ENCODE measurements at places on chromosomes 5 and 9.
A peak's percentile ranks its signal among the peaks of the same experiment; 100 is the strongest.

DNA sequence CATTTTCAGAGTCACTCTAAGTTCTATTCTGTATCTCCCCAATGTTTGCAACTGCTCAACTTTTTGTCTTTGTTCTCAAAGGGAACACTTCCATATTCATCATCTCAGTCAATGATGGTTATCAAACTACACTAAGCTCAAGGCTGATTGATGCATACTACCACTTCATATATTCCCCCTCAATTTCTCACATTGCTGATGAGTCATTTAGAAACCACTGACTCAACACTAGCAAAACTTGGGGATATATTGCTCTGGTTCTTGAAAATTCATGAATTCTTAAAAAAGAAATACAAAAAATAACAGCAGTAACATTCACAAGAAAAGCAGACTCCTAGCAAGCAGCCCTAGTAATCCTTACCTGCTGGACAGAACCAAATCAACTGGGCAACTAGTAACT is 52.2 kb downstream of the ABHD17B start:
- DNase-seq = no peak

DNA sequence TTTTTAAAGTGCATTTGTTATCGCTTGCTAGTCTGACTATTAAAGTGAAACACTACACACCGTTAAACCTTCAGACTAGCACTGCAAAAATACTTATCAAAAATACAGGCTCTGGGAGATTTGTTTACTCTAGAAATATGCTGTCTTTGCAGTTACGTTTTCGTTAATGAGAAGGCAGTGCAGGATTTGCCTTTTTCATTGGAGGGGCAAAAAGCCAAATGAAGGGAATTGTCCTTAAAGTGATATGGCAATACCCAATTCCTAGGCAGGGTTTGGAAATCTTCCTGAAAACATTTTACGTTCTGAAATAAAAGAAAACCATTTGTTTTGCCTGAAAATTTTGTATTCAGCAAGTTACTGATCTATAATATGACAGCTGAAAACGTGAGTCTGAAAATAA is 1800.2 kb downstream of the MAT2B start:
- no peak for DNase-seq

GRCh38 chr9:106859957-106860720 is 2.8 kb upstream of the ZNF462 start:
- no peak for DNase-seq

- no peak for DNase-seq
These were observed 6.6 kb upstream of the NFIB start for GRCh38 chr9:14320271-14321181.

GRCh38 chr5:68475476-68475983 is 260.0 kb downstream of the PIK3R1 start:
- no peak for DNase-seq

DNA sequence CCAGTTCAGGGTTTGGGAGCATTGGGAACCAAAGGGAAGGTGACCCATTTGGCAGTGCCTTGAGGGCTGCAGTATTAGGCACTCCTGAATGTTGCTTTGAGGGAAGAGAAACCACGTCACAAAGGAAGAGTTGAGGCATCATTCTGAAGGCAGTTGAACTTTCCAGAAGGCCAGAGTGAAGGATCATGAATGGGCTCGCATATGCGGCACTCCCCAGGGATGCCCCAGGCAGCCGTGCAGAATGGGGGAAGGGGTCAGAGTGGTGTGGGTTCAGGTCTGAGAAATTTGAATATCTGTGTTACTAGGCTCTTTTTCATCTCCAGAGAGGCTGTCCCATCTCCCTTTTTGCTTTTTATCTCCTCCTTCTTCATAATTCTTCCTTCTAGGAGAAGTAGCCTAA is 60.6 kb upstream of the HMHB1 start:
- no peak for DNase-seq

- no peak for DNase-seq
These were observed 608.7 kb downstream of the ISL1 start for GRCh38 chr5:51991940-51992339.

- DNase-seq = no peak
These were observed 77.4 kb upstream of the MAST4 start for GRCh38 chr5:66518753-66519152.

DNA sequence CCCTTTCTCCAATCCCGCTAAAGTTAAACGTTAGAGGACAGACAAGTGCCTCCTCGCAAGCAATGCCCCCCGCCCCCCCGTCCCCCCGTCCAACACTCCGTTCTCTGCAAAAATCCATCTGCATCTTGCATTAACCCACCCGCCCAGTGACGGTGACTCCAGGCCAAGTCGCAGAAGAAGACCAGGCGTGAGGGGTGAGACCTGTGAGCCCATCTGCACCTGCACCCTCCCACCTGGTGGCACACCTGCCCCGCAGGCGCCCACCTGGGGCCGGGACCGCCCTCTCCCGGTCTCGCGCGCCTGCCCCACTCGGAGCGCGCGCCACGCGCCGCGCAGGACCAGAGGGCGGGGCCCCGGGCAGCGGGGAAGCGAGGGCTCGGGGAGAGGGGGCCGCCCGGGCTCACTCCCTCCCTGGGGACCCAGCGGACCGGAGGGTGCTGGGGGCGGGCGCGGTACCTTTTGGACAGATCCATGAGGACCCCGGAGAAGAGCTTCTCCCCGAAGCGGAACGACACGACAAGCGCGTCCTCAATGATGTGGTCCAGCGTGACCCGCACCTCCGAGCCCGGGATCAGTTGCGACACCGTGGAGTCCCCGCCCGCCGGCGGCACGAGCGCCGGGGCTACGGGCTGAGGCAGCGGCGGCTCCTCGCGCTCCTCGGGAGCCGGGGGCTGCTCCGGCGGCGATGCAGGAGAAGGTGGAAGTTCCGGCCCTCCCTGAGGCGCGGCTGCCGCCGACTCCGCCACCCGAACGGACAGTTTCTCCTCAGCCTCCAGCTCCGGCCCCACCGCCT is 705 bp downstream of the PWWP2A start:
- peak; percentile 45 for DNase-seq

DNA sequence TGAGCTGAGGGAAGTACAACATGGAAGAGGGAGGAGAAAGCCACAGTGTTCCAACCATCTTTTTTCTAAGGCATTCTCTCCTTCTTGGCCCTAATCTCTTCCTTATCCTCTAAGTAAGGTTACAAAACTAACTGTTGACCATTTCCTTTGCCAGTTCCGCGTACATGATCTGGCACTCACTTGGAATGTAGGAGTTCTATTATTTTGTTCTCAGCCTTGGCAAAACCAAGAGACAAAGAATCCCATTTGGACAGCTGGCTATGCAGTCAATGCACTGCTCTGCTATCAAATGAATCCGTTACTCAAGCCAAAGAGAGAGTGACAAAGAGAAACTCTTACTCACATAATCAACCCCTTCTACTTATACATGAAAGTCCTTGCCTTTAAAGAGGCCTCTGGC is 410.3 kb downstream of the DTWD2 start:
- DNase-seq = no peak

- DNase-seq = no peak
These were observed 168.0 kb downstream of the CCDC171 start for GRCh38 chr9:15720861-15721260.

DNA sequence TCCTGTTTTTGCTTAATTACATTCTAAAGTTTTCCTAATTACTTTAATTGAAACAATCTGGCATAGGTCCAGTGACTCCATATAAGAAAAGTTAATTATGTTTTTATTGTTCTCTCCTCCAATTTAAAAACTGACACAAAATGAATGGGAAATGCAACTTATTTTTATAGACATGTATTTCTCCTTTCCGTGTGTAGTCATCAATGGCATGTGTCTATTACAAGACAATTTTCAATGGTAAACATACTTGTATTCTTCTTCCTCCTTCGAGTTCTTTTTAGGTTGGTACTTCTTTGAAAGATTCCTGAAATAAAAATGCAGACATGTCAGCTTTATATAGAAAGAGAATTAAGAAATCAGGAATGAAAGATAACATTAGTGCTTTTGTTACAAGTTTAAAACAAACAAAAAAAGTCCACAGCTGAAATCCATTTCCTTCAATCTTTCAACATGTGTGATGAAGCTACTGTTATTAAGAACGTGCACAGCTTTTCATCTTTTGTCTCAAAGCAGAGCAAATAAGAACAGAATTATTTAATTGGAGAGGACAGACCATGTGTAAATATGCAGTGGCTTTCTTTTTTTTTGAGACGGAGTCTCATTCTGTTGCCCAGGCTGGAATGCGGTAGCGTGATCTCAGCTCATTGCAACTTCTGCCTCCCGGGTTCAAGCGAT is 63.8 kb downstream of the FNBP1 start:
- DNase-seq = no peak

GRCh38 chr9:2486988-2487387 is 134.6 kb upstream of the VLDLR start:
- DNase-seq = no peak

- no peak for DNase-seq
These were observed 13.7 kb upstream of the FBP2 start for GRCh38 chr9:94607423-94607691.

- no peak for DNase-seq
These were observed 46.1 kb downstream of the MVB12B start for GRCh38 chr9:126372716-126373115.

DNA sequence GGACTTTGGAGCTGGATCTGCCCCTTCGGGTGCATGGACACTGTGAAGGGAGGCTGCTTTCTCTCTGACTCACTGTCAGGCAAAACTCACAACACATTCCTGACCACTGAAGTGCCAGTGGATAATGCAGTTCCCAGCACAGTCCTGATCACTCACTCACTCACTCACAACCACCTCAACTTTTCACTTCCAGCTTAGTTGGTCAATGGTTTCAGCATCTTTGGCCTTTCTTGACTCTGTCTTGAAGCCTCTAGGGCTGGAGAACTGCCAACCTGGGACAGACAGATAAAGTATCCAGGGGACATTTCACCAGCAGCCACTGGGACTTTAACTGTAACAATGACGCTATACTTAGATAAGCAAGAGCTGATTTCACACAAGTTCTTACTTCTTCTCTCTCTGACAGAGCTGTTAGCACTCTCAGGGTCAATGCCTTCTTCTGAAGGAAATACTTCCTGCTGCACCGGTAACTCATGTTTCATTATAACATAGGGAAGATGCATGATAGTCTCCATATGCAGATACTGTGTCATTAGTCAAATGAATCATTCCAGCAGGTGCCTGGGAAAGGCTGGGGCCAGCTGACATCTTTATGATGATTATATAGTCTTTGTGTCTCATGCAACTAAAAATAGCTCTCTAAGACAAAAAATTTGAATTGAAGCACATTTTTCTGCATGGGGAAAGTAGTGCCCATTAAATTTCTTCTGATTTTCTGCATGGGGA is 499.0 kb downstream of the SEMA5A start:
- DNase-seq = no peak

DNA sequence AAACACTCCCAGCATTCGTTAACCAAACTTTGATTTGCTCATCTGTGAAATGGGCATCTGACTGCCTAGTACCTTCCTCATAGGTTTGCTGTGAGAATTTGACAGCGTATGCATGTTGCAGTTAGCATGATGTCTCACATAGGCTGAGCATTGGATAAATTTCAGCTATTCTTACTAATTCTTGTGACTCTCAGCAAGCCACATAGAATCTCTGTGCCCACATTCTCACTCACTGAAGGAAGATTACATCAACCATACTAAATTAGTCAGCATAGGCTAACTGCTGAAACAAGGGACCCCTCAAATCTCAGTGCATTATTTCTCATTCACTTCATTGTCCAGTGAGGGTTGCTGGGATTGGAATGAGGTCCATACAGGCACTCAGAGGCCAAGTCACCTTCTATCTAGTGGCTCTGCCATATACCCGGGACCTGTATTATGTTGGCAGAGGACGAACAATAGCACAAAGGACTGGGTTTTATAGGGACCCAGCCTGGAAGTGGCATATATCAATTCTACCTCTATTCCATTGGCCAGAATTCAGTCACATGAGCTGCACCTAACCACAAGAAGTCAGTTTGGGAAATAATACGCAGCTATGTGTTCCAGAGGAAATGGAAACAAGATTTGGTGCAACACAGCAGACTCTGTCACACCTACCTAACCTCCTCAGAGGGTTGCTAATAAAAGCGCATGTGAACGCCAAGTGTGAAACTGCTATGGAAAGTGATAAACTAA is 4.2 kb upstream of the PTGER4 start:
- peak; percentile 45 for DNase-seq

Measured in stimulated activated CD4-positive, alpha-beta T cell treated with anti-CD3 and anti-CD28 coated beads, Interleukin-4, amount 100 ng/mL, for 24 hours (primary cell).